ENCODE measurements at places on chromosomes 16 and 17.

DNA sequence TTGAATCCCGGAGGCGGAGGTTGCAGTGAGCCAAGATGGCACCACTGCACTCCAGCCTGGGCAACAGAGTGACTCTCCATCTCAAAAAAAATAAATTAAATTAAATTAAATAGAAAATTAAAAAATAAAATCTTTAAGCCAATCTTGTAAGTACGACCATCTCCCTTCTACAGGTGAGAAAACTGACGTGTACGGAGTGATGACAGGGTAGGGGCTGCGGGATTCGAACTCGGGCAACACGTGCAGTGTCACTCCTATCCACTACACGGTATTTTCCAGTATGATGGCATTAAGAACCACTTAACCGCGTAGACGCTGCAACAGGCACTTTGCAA, 762 bp downstream of the WDR59 start:
- no peak for DNase-seq

- DNase-seq, result no peak
Observed at GRCh38 chr17:67136191-67137025, 92.1 kb downstream of the CACNG1 start.

DNA sequence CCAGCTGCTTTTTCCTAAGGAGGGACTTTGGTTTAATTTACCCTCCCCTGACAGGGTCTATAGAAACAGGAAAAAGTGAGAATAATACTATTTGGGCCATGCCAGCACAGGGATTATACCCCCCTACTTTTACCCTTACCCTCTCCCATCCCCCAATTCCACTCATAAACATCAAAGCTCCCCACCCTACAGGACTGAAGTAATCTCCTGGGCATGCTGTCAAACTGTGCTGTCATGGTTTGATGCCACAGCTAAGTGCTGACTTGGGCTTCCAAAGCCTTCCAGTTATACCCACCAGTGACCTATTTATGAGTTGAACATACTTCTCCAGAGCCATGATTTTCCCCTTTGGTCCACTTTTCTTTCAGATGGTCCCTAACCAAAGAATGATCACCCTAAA, 12.8 kb downstream of the PHF12 start:
- DNase-seq, result no peak

DNA sequence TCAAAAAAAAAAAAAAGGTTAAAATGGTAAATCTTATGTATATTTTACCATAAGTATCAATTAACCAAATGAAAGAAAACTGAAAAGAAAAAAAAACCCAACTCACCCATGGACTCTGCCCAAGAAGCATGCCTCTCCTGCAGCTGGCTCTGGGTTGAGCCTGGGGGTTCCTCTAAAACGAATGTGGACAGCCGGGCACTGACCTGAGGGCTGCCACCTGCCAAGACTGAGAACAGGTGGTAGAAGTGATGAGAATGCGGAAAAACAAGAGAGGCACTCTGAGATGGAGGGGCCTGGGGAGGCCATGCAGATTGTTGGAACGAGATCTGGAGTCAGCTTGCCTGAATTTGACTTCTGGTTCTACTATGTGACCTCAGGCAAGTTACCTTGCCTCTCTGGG, 85.5 kb upstream of the MSI2 start:
- DNase-seq, result no peak

DNA sequence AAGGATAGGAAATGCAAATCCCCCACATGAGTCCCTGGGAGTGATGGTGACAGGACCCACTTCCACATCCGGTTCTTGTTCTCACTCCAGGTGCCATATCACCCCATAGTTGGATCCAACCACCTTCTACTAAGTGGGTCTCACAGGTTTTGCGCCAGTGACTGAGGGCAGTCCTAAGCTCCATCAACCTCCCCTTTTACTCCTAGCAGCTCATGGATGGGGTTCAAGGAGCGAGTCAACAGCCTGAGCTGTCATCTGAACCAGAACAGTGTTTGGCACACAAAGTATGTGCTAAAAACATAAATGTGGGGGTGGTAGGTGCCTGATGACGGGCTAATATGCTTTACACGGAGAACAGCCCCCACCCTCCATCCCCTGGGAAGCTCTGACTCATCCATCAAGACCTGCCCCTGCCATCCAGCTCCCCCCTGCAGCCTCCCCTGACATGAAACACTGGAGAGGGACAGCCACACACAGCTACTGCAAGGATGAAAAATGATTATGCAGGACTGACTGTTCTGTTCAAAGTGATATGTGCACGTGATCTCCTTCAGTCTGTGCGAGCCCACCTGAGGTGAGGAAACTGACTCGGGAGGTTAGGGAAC, 143.2 kb upstream of the CDH5 start:
- no peak for DNase-seq

All from stimulated activated CD8-positive, alpha-beta memory T cell treated with anti-CD3 and anti-CD28 coated beads, Interleukin-7, amount 100 ng/mL, for 48 hours (primary cell).